ENCODE measurements at places on chromosomes 4 and X. TPM values are rescaled to one million over a fixed set of nuclear protein-coding genes. Genes with fewer than 3 reads are reported as not detected.

The TCEAL6 gene
- not detected for total RNA-seq

The USP27X gene
- 4.2 TPM for total RNA-seq

The FRAS1 gene
- total RNA-seq = 21.3 TPM

The HS6ST2 gene
- total RNA-seq = 36.8 TPM

The OPN1MW2 gene
- not detected for total RNA-seq

The DMD gene
- 27.1 TPM for total RNA-seq

The JADE3 gene
- total RNA-seq = 22.0 TPM

The CT45A10 gene
- total RNA-seq = not detected

The TCEAL2 gene
- total RNA-seq = 12.9 TPM

The PDGFRA gene
- total RNA-seq = 2.1 TPM

The NEUROG2 gene
- 0.09 TPM for total RNA-seq

The STPG2 gene
- total RNA-seq = 0.06 TPM

The PABPC5 gene
- 5.0 TPM for total RNA-seq

The TRPC5OS gene
- not detected for total RNA-seq

The CXCL1 gene
- not detected for total RNA-seq

The FAAH2 gene
- total RNA-seq = 24.6 TPM

The PAGE5 gene
- total RNA-seq = not detected

The SERPINA7 gene
- total RNA-seq = not detected

The GAGE13 gene
- total RNA-seq = not detected

The MAPK10 gene
- 383 TPM for total RNA-seq

The FAM9B gene
- total RNA-seq = not detected

The FRMD7 gene
- total RNA-seq = not detected

The CLGN gene
- total RNA-seq = 22.7 TPM

The HTATSF1 gene
- 123 TPM for total RNA-seq

The NBDY gene
- total RNA-seq = 12.2 TPM

The PPP4R3C gene
- total RNA-seq = not detected

The HDX gene
- 8.3 TPM for total RNA-seq

The CWH43 gene
- total RNA-seq = not detected

The MSANTD1 gene
- total RNA-seq = 0.25 TPM

The FGB gene
- 0.56 TPM for total RNA-seq

The PAGE2B gene
- total RNA-seq = not detected

The PKD2 gene
- 36.0 TPM for total RNA-seq

The PRKX gene
- total RNA-seq = 14.6 TPM

The ADH1A gene
- total RNA-seq = not detected

The RPA4 gene
- 0.34 TPM for total RNA-seq

The PPP1R2C gene
- total RNA-seq = not detected

The TMEM187 gene
- 2.4 TPM for total RNA-seq

The CT55 gene
- not detected for total RNA-seq

The C4orf46 gene
- 101 TPM for total RNA-seq

The SLITRK4 gene
- 7.7 TPM for total RNA-seq

Data from neural progenitor cell (in vitro differentiated cells).